ENCODE measurements at places on chromosomes 12 and 14. TPM values are rescaled to one million over a fixed set of nuclear protein-coding genes. Genes with fewer than 3 reads are reported as not detected.
A peak's percentile ranks its signal among the peaks of the same experiment; 100 is the strongest.

The GPX2 gene
- not detected for total RNA-seq

DNA sequence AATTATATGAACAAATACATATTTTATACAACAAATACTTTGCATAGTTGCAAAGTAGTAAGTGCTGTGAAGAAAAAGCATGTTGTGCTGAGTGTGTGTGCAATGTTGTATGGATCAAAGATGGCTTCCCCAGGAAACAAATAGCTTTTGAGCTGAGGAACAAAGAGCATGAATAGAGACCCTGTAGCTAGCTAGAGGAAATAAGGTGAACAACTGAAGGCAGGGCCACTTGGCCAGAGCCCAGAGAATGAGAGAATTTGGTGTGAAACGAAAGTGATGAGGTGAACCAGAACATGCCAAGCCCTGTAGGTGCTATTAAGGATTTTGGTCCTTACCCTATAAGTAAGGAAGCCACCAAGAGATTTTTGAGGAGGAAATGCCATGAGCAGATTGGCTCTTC, 17.1 kb downstream of the DYRK2 start:
- no peaks in the 10 kb centered on the region for H3K27me3 ChIP-seq
- H3K4me1 ChIP-seq, result peaks cover 77% of the 10 kb centered on the region
- no peak overlapping the region for H3K27ac ChIP-seq
- DNase-seq, result no peak
- H3K4me3 ChIP-seq, result no peak overlapping the region

The C12orf54 gene
- total RNA-seq, result not detected

GRCh38 chr12:131644481-131644880, 66.4 kb upstream of the SFSWAP start:
- H3K4me1 ChIP-seq, result no peaks in the 10 kb centered on the region
- no peak for DNase-seq
- peaks cover 10% of the 10 kb centered on the region for H3K27me3 ChIP-seq
- no peak overlapping the region for H3K27ac ChIP-seq

The APOF gene
- not detected for total RNA-seq

The RHEBL1 gene
- 19.8 TPM for total RNA-seq

- DNase-seq, result no peak
- no peaks in the 10 kb centered on the region for H3K27me3 ChIP-seq
- H3K27ac ChIP-seq, result peak overlapping the region; percentile 97
- peaks cover 35% of the 10 kb centered on the region for H3K4me1 ChIP-seq
- H3K4me3 ChIP-seq, result peak overlapping the region; percentile 87
Observed at GRCh38 chr12:49111206-49111605, 559 bp upstream of the LMBR1L start.

- peak overlapping the region; percentile 74 for H3K27ac ChIP-seq
- H3K4me1 ChIP-seq, result peaks cover 30% of the 10 kb centered on the region
- peak overlapping the region; percentile 88 for H3K4me3 ChIP-seq
- DNase-seq, result no peak
- H3K36me3 ChIP-seq, result peaks cover 12% of the 10 kb centered on the region
Observed at GRCh38 chr12:4320497-4320852, 538 bp upstream of the TIGAR start.

GRCh38 chr14:28703482-28703881, 63.1 kb upstream of the FOXG1 start:
- no peak for DNase-seq
- H3K4me3 ChIP-seq, result no peak overlapping the region
- no peak overlapping the region for H3K27ac ChIP-seq
- H3K27me3 ChIP-seq, result no peaks in the 10 kb centered on the region
- H3K36me3 ChIP-seq, result no peaks in the 10 kb centered on the region

- DNase-seq, result no peak
- no peaks in the 10 kb centered on the region for H3K27me3 ChIP-seq
- no peak overlapping the region for H3K4me3 ChIP-seq
- H3K36me3 ChIP-seq, result no peaks in the 10 kb centered on the region
- H3K4me1 ChIP-seq, result peaks cover 25% of the 10 kb centered on the region
Observed at GRCh38 chr12:112342587-112342986, 39.6 kb downstream of the HECTD4 start.

The TAS2R7 gene
- not detected for total RNA-seq

- no peaks in the 10 kb centered on the region for H3K27me3 ChIP-seq
- peak overlapping the region; percentile 66 for H3K4me3 ChIP-seq
- H3K27ac ChIP-seq, result peak overlapping the region; percentile 80
- peaks cover 97% of the 10 kb centered on the region for H3K4me1 ChIP-seq
- H3K36me3 ChIP-seq, result peaks cover 51% of the 10 kb centered on the region
- DNase-seq, result peak; percentile 24
Observed at GRCh38 chr14:91354221-91354916, 63.3 kb downstream of the CCDC88C start.

The CIDEB gene
- total RNA-seq, result 13.6 TPM

The ADAMTS20 gene
- total RNA-seq, result not detected

DNA sequence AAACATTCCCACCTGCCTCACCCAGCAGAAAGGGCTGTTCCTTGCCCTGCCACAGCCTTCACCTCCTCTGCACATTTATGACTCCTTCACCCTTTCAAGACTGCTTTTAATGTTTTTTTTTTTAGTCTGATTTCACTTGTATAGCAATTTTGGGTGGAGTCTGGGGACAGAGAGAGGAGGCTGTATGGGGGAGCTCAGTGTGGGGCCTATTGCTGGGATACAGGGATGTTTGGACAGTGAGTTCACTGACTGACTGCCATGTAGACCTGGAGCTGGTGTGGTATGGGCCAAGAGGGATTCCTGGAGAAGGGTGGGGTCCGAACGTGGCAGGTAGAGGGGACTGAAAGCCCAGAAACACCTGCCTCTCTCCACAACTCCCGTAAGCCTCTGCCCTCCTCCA, 1.9 kb upstream of the KRT85 start:
- no peaks in the 10 kb centered on the region for H3K4me1 ChIP-seq
- no peaks in the 10 kb centered on the region for H3K36me3 ChIP-seq
- peaks cover 6% of the 10 kb centered on the region for H3K27me3 ChIP-seq
- H3K4me3 ChIP-seq, result no peak overlapping the region

- H3K4me3 ChIP-seq, result peak overlapping the region; percentile 41
- H3K27me3 ChIP-seq, result no peaks in the 10 kb centered on the region
- H3K4me1 ChIP-seq, result peaks cover 21% of the 10 kb centered on the region
- H3K27ac ChIP-seq, result no peak overlapping the region
Observed at GRCh38 chr14:99602788-99603415, 1.1 kb downstream of the CCDC85C start.

The NRXN3 gene
- total RNA-seq, result not detected
